Stimulated activated CD8-positive, alpha-beta memory T cell treated with anti-CD3 and anti-CD28 coated beads, Interleukin-4, amount 100 ng/mL, for 24 hours (primary cell): ENCODE measurements at places on chromosomes 1 and 21.

GRCh38 chr1:192849442-192849841 lies 40.6 kb downstream of the RGS2 start:
- no peak for DNase-seq

DNA sequence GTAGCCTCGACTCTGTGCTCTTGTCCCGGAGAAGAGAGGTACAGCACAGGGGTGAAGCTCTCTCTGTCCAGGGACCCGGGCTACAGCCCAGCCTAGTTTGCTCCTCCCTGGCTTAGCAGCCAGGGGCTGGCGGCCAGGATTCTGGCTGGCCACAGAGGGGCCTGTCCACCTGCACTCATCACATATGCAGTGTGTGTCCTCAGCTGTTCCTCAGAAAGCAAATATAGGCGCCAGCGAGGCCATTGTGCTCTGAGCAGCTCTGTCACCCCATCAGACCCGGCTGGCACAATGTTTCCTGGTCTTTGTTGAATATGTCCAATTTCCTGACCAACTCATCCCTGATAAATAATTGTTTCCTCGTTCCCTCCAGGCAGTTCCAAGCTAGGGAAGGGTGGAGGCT lies 28.5 kb downstream of the KCND3 start:
- DNase-seq, result no peak

GRCh38 chr1:9321986-9322660 lies 29.4 kb downstream of the SPSB1 start:
- no peak for DNase-seq

- no peak for DNase-seq
Observed at GRCh38 chr1:109821831-109822745, 58.4 kb upstream of the EPS8L3 start.

GRCh38 chr1:89556726-89557444 lies 32.3 kb downstream of the LRRC8B start:
- no peak for DNase-seq

- DNase-seq, result no peak
Observed at GRCh38 chr21:39952265-39952664, 85.0 kb downstream of the PCP4 start.

DNA sequence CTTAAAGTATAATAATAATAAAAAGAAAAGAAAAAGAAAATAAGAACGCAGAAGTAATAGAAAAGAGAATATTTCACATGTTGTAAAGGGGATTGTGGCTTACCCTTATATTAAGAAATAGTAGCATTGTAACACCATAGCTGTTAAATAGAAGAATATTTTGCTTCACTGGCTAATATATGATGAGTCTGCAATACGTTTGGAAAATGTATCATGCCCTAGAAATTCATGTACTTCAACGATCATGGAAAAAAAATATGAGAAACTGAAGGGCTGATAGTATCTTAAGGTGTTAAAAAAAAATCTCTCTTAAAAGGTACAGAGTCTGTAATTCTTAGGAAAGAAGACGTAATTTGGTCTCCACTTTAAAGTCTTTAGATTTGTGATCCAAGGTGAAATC lies 1390.5 kb upstream of the ADGRL2 start:
- DNase-seq, result no peak
